ENCODE measurements at places on chromosomes 6 and 20.

DNA sequence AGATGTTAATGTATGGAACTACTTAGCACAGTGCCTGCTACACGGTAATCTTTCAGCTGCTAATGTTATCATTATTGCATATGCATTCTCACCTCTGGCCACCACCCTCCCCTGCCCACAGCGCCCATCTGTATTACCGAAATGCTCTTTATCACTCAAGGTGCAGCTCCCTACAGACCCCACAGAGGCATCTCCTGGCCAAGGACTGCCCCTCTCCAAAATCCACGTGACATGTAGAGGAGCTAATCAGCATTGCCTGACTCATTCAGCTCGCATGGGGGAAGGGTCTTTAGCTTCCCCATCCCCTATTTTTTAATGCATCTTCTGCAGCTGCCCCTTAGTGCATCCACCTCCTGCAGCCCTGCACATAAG is 41.8 kb downstream of the SLC22A23 start:
- no peak for DNase-seq

DNA sequence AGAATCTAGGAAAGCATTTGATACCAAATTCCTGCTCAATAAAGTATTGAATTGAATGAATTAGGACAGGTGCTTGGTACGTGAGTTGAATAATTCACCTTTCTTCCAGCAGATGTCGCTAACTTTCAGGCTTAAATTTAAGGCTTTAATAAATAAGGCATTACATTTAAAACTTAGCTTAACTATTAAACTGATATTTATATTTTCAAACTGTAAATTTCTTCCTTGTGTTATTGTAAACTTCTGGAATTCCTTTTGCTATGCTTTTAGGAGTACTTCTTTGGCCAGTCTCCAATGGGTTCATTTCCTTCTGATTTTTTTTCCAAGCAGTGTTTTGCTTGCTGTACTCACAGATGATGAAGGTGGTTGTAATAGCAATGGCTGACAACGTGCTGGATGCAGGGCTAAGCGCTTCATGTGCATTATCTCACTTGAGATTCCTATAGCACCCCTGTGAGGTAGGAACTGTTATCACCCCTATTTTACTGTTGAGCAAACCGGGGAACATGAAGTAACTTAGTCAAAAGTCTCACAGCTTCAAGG is 71.3 kb upstream of the SLC2A12 start:
- no peak for DNase-seq

GRCh38 chr20:52312132-52312729 is 120.7 kb upstream of the ZFP64 start:
- peak; percentile 20 for DNase-seq

- no peak for DNase-seq
Observed at GRCh38 chr6:27720607-27721580, 191.3 kb downstream of the OR2B2 start.

DNA sequence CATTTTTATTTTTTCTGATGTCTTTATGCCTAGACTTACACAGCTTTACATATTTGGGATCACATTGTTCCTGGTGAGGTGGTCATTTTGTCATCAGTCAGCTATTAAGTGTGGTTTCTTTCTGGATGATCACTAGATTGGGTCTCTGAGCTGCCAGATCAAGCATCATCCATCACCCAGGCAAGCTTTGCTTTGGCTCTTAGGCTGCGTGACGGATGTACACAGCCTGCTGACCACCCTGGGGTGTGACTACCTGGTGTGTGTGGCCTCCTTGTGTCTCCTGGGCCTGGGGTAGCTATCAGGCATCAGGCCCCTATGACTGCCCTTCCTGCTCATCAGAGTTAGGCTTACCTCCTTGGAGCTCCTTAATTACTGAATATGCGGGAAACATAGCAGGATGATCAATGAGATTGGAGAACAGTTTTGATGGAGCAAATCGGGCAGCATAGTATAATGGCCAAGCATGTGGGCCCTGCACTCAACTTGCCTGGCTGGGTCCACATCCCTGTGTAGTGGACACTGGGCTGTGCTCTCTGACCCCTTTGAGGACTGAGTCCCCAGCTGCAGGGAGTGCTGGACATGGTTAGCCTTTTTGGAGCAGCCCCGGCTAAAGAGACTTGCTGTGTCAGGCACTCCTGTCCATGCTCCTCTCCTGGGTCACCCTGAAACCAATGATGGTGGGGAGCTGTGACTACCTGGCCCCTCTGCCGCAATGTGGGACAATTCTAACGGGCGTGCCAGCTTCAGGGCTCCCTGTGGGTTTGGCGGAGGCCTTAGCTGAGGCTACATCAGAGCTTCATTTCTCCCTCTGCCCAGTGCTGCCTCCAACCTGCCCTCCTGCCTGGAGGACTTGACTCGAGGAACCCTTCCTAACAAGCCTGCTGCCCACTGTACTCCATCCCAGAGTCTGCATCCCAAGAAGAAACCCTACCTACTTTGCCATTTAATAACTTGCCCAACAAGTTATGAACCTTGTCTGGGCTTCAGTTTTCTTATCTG is 8.2 kb downstream of the DAAM2 start:
- no peak for DNase-seq

DNA sequence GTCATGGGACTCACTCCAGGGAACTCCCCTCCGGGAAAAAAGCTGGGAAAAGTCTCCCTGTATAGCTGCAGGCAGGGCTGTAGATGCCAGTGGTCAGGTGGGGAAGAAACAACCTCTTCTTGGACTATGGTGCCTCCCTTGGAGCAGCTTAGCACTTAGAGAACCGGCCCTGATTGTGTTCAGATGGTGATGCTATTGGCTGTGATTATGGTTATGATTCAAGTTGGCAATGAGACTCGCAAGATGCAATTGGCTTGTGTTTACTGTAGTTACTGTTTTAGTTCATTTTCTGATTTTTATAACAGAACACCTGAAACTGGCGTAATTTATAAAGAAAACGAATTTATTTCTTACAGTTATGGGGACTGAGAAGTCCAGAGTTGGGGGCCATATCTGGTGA is 314.7 kb upstream of the RNF24 start:
- no peak for DNase-seq

GRCh38 chr20:2135013-2135412 is 33.4 kb downstream of the STK35 start:
- no peak for DNase-seq

DNA sequence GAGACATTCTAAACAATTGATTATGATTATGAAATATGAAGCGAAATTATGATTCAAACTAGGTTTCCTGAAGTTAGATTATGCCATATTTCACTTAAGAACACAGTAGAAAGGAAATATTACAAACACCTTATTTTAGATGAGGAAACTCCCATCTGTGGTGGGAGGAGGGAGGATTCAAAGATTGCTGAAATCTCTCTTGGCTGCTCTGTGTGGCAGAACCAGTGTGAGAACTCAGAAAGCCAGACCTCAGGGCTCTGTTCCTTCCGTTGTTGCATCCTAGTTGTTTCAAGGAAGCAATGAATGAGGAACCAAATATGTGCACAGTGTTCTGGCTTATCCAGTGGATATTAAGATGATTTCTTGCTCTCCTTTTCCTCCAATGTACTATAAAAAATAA is 2.1 kb downstream of the TAAR5 start:
- DNase-seq = no peak

DNA sequence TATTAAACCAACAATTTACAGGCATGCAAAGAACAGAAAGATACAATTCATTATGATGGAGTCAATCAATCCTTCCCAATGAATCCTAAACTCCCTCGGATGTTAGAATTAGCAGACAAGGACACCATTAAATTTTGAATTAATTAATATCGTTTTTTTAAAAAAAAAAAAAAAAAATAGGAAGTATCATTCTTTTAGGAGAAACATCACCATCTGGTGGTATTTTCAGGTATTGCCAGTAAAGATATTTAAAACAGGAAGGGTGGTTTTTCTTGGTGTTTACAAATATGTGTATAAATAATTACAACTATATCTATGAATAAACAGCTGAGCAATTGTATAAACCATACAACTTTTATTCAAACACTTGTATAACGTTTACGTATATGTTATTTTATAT is 564.4 kb downstream of the HAO1 start:
- DNase-seq = no peak

GRCh38 chr6:118921084-118921483 is 13.9 kb downstream of the MCM9 start:
- DNase-seq = no peak

DNA sequence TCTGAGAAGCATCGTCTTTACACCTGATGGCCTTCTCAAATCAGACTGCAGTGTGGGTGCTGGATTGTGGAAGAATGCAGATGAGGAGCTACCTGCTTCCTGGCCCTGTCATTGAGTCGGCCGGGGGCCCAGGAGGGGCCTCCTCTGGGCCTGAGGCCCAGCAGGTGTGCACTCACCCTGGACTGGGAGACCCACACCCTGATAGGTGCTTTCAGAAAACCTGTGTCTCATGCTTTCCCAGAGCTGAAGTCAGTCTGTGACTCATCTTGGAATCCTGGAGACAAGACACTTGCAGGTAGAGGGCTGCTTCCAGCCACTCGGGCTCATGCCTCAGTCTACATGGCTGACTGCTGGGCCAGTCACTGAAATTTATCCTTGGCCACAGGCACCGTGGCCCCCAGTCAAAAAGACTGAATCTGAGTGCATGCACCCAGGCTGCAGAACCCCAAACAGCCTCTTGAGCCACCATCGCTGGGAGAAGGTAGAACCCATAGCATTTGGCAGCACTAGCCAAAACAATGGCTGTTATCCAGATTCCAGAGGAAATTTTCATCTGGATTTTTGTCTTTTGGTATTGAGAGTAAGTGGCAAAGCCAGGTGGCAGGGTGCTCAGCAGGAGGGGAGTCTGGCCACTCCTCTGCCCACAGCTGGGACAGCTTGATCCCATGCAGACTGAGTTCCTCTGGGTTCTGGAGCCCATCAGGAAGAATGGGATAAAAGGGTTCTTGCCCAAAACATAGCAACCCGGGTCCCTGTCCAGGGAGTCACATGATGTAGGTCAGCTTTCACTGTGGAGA is 182.0 kb upstream of the CST7 start:
- no peak for DNase-seq

- peak; percentile 46 for DNase-seq
Observed at GRCh38 chr6:26097268-26097875, 10.1 kb downstream of the HFE start.

- DNase-seq = no peak
Observed at GRCh38 chr6:5278565-5279120, 17.3 kb downstream of the FARS2 start.

DNA sequence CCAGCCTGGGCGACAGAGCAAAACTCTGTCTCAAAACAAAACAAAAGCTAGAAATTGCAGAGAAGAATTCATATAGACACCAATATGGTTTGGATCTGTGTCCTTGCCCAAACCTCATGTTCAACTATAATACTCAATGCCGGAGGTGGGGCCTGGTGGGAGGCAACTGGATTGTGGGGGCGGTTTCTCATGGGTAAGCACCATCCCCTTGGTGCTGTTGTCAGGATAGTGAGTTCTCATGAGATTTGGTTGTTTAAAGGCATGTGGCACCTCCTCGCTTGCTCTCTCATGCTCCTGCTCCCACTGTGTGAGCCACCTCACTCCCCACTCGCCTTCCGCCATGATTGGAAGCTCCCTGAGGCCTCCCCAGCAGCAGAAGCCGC is 15.2 kb downstream of the NINL start:
- no peak for DNase-seq

DNA sequence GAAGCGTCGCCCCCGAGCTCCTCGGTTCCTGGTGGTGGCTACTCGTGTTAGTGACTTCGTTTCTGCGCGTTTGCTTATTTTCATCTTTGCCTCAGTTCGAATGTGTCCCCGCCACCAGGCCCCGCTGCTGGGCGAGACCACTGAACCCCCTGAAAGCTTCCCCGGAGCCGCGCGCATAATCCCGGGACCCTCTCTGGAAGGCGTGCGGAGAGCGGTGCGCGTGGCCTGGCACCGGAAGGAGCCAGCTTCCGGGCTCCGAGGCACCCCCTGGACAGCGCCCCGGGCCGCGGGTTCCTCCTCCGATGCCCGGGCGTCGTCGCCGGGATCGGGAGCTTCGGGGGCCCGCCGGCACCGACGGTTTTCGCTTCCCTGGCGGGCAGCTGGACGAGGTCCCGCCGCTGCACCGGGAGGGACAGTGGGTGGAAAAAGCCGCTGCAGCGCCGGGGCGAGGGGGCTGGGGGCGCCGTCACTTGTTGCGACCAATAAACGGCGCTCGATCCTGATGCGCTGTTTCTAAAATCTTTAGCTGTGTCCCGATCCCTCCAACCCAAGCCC is 643 bp upstream of the SLC35D3 start:
- no peak for DNase-seq

GRCh38 chr6:159415540-159415939 is 246.3 kb downstream of the FNDC1 start:
- DNase-seq = no peak

DNA sequence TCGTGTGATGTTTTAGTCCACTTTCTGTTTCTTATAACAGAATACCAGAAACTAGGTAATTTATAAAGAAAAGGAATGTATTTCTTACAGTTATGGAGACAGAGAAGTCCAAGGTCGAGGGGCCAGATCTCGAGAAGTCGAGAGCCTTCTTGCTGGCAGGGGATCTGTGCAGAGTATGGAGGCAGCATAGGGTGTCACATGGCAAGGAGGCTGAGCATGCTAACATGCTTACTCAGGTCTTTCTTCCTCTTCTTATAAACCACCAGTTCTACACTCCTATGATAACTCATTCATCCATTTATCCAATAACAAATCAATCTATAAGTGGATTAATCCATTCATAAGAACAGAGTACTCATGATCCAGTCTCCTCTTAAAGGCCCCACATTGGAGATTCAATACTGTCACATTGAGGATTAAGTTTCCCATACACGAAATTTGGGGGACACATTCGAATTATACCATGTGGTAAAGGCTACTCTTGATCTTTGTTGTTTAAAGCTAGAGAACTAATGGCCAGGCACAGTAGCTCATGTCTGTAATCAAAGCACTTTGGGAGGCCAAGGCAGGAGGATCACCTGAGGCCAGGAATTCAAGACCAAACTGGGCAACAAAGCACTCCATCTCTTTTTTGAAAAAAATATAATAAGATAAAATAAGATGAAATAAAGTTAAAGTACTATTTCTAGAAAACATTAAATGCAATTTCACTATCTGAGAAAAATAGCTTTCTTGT is 2.1 kb downstream of the GOPC start:
- DNase-seq = no peak

GRCh38 chr6:111759836-111760785 is 113.1 kb downstream of the FYN start:
- DNase-seq = no peak
